ENCODE measurements at places on chromosomes 4 and X.

- DNase-seq: no peak
Observed at GRCh38 chr4:178553201-178553600, 1111.0 kb upstream of the AGA start.

DNA sequence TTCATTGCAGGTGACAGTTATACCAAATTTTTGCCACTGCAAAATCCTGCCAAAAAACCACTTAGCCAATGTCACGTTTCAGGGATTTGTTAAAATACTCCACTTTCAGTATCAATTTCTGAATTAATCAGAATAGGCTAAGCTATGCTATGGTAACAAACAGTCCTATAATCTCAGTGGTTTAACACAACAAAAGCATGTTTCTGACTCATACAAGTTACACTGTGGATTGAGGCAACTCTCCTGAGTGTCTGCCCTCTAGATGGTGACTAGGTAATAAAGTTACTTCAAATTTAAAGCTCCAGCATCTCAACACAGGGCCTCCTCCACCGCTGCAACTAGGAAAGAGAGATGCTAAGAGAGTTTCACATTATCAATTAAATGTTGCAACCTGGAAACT lies 23.0 kb upstream of the RADX start:
- DNase-seq: no peak

GRCh38 chr4:94489098-94489497 lies 37.4 kb downstream of the PDLIM5 start:
- DNase-seq: no peak

DNA sequence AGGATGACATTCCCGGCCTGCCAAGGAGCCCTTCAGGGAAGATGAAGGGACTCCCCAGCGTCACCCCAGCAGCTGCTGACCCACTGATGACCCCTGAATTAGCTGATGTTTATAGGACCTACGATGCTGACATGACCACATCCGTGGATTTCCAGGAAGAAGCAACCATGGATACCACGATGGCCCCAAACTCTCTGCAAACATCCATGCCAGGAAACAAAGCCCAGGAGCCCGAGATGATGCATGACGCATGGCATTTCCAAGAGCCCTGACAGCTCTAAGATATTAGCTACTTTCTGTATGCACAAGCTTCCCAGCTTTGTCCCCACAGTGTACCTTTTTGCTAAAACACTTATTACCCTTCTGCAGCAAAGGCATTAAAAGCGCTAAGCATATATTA lies 14.4 kb downstream of the AMBN start:
- no peak for DNase-seq

DNA sequence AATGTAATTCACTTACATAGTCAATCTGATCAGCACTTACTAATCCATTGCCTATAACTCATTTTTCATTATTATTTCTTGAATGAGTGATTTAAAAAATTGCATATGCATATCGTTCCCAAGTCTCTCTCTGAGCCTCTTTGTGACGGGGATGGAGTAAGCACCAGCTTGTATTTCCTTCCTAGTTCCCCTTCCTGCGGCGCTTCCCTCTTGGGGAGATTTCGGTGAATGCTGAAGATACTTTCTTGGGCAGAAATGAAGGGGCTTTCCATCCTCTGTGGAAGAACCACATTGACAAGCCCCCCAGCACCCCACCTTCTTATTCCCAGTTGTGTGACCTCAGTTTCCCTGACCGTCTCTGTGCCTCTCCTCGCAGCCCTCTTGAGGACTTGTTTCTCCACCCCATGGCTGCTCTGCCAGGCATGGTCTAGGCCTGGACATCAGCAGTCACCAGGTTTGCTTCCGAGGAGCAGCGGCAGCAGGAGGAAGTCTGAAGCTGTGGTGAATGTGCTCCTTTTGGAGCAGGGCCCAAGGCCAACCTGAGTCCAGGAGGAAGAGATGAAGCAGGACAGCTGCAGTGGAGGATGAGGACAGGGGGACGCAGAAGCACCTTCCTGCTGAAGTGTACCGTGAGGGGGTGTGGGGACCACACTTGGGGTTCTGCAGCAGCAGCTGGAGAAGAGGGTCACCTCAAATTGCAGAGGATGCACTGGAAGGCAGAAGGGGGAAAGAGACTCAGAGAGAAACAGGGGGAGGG lies 124.9 kb downstream of the IRF2 start:
- no peak for DNase-seq
